ENCODE measurements at places on chromosomes 1 and 21. TPM values are rescaled to one million over a fixed set of nuclear protein-coding genes. Genes with fewer than 3 reads are reported as not detected.

The TGFB2 gene
- total RNA-seq = 5.3 TPM

- no peak overlapping the region for H3K27ac ChIP-seq
- DNase-seq = no peak
- H3K4me1 ChIP-seq = no peaks in the 10 kb centered on the region
Observed at GRCh38 chr1:30307182-30307581, 416.2 kb downstream of the MATN1 start.

DNA sequence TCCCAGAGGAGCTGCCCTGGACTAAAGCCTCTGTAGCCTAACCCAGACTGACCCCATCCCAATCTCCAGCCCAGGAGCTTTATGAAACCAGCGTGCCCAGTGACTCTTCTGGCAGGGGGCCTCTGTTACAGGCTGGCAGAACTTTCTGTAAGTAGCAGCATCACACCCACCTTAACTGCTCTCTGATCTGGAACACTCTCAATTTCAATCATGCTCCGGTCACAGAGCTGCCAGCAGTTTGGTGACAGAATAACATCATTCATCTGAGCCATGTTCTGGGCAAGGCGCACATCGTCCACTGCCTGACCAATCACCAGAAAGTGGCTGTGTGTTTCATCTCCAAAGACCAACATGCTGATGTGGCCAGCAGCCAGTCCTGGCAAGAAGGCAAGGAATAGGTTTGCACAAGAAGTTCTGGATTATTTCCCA lies 14.7 kb downstream of the ADCY10 start:
- no peak overlapping the region for H3K27ac ChIP-seq
- H3K36me3 ChIP-seq = no peaks in the 10 kb centered on the region
- no peaks in the 10 kb centered on the region for H3K27me3 ChIP-seq
- no peak overlapping the region for H3K4me3 ChIP-seq
- no peaks in the 10 kb centered on the region for H3K4me1 ChIP-seq
- peak; percentile 36 for DNase-seq

DNA sequence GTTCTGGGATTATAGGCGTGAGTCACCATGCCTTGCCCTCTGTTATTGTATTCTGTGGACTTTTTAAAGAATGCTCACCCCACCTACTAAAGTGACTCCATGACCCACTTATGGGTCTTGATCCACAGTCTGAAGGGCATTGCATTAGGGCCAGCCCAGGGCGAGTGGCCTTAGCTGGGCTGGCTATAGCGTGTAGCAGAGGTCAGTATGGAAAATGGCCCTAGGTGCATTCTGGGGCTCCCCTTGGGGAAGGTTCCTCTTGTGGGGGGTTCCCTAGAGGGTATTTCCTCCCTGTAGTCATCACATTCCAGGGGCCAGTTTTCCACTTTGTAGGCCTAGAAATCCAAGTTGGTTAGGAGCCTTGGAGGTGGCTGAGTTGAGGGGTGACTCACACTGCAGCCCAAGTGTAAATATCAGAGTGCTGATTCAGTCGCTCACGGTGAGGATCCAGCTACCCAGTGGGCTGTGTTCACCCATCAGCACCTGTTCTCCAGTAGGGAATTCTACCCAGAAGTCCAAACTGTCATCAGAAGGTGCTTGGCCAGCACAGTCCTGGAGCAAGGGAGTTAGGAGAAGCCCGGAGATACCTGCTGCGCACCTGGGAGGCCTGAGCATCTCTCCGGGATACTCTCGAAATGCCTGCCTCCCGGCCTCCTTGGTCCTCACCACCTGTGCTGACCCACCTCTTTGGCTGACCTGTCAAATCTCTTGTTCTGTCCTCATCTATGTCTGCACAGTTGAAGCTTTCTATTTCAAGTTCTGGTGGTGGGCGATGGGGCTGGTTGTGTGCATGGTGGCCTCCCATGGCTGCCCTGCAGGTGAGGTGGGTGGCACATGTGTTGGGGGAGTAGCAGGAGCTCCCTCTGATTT lies 52.2 kb downstream of the NENF start:
- DNase-seq = peak; percentile 84
- peak overlapping the region; percentile 97 for H3K27ac ChIP-seq
- H3K36me3 ChIP-seq = no peaks in the 10 kb centered on the region

DNA sequence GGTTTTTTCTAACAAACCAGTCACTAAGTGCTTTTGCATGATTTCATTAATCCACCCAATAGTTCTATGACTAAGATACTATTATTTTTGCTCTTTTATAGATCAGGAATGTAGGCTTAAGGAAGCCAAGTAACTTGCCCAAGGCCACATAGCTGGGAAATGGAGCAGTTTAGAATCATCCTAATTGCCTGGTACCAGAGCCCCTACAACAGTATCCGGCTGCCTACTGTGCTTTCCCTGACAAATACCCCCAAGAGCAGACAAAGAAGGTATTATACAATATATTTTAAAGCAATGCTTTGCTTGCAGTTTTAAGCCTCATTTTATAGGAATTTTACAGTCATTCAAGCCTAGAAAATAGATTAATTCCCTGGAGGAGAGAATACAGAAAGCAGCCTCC lies 45.5 kb upstream of the RASAL2 start:
- no peak overlapping the region for H3K27ac ChIP-seq
- no peaks in the 10 kb centered on the region for H3K36me3 ChIP-seq
- H3K27me3 ChIP-seq = no peaks in the 10 kb centered on the region
- peaks cover 7% of the 10 kb centered on the region for H3K4me1 ChIP-seq

GRCh38 chr1:204438628-204439027 lies 27.0 kb upstream of the PPP1R15B start:
- peak overlapping the region; percentile 6 for H3K4me3 ChIP-seq
- H3K4me1 ChIP-seq = peaks cover 65% of the 10 kb centered on the region
- H3K27me3 ChIP-seq = no peaks in the 10 kb centered on the region
- peaks cover 11% of the 10 kb centered on the region for H3K36me3 ChIP-seq
- peak; percentile 99 for DNase-seq

The TEDDM1 gene
- not detected for total RNA-seq

DNA sequence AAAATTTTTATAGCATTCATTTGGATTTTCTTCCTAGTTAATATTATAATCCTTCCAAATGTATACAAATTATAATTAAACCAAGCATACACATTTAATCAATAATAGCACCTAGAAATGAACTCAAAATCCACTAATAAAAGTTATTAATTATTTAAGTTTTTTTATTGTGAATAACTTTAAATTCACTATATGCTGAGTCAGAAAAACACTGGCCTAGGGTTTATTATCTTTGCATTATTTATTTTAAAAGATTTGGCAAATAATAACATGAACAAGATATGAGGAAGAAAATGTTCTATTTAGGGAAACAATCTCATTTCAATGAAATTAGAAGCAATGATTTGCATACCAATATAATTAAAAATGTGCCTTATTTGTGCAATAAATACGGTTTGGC lies 951.5 kb downstream of the KCNT2 start:
- no peaks in the 10 kb centered on the region for H3K27me3 ChIP-seq
- no peaks in the 10 kb centered on the region for H3K36me3 ChIP-seq
- no peak overlapping the region for H3K27ac ChIP-seq
- H3K4me3 ChIP-seq = no peak overlapping the region
- no peaks in the 10 kb centered on the region for H3K4me1 ChIP-seq

DNA sequence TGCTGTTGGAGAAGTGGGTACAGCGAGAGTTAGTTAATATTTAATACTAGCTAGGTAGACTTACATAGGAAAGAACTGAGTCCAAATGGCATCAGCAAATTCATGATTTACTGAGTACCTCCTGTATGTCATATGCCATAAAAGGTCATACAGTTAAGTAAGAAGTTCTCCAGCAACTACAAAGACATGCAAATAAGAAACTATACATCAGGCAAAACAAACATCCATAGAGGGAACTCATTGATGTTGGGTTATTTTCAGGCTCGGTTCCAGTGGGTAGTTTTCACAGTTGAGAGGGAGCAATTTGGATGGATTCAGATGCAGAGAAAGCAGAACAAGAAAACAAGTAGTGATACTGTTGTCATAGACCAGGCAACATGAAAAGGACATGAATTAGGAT lies 164.9 kb upstream of the L1TD1 start:
- H3K4me1 ChIP-seq = no peaks in the 10 kb centered on the region
- no peaks in the 10 kb centered on the region for H3K27me3 ChIP-seq
- no peak overlapping the region for H3K27ac ChIP-seq
- no peak overlapping the region for H3K4me3 ChIP-seq
- no peak for DNase-seq

The APOBEC4 gene
- not detected for total RNA-seq

DNA sequence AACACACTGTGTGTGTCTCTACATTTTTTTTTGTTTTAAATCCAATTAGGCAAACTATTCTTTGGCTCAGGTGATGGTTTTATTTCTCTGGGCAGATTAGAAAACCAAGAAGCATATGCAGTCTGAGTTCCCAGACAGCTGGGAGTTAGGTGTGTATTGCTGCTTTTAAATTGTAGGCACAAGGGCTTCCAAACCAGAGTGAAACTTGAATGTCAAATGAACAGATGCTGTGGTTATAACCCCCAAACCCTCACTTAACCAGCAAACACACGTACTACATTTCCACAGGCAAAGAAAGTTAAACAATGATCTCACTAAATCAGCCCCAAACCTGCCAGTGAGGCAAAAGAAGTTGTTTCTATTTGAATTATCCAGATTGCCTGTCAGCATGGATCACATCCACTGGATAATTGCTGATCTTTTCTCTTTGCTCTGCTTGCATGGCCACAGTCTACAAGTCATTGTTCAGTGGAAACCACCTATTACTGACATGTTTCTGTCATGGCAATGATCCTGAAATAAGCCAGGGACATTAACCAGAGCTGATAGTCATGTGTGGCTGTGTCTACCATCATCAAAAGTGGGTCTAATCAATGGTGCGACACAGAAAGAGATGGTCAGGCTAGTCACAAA lies 576.5 kb upstream of the PLXNA2 start:
- no peaks in the 10 kb centered on the region for H3K27me3 ChIP-seq
- H3K36me3 ChIP-seq = no peaks in the 10 kb centered on the region
- H3K27ac ChIP-seq = no peak overlapping the region
- no peaks in the 10 kb centered on the region for H3K4me1 ChIP-seq
- no peak overlapping the region for H3K4me3 ChIP-seq
- no peak for DNase-seq

The C1orf141 gene
- not detected for total RNA-seq
